ENCODE measurements at places on chromosomes 5 and 9.
A peak's percentile ranks its signal among the peaks of the same experiment; 100 is the strongest.

DNA sequence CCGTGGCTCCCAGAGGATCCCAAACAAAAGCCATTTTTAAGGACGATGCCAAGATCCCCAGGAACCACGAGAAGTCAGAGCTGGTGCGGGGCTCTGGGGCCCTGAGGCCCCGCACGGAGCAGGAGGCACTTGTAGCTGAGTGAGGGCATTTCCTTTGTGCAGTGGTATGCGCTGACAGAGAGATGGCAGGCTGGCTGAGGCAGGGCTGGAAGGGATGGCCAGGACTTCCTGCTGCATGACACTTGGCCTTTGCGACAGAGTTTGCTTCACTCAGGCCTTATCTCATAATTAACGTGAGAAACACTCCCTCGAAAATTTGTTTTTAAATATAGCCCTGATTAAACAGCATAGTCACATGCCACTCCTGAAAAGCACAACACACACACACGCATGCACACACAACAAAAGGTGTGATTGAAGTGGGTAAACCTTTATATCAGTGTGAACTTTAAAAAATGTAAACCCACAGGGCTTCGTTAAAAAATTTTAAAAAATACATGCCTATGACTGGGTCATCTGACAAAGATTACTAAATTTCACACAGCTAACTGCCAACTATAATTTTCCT lies 536.6 kb downstream of the PDE4D start:
- DNase-seq = no peak

DNA sequence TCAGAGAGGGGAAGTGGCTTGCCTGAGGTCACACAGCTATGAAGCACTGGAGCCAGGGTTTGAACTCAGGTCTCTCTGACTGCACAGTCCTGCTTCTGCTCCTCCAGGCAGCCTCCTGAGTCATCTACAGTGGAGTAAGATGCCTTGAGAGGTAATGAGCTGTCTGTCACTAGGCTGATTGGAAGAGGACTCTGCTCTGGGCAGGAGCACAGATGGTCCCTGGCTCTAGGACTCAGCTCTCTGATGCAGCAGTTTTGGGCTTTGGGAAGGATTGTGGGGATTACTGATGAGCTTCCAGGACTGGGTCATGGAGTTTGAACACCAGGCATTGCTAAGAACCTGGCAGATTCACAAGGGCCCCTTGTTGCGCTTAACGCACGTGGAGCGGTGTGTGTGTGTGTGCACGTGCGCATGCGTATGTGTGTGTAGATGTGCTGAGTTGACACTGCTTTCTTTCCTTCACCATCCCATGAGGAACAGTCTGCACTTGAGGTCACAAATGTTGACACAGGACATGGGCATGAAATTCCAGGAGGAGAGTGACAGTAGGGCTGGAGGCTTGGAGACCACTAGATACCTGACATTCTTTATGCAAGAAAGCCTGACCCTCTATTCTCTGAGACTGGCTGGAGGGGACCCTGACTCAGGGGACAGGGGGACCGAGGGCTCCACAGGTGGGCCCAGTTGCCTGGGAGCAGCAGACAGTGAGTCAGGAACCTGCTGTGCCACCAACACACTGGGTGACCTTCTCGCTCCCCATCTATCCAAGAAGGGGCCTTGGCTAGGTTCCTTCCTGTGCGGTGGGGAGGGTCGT lies 170.5 kb downstream of the RGS3 start:
- no peak for DNase-seq

DNA sequence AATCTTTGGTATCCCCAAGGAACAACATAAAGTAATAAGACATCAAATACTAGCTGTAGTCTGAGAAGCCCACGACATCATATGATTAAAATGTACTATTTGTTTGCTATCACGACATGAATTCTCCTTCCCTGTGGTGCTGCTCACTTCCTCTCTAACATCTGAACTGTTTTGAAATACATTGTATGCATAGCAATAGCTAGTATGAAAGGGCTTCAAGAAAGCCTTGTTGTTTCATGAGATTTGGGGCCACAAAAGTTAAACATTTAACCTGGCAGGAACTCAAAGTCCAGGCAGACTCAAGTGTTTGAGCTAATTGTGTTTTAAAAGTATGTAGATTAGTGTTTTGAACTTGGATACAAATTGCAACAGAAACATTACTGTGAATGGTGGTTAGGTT lies 237.4 kb upstream of the PTGER4 start:
- peak; percentile 22 for DNase-seq

- no peak for DNase-seq
These were observed 10.1 kb upstream of the LHX2 start for GRCh38 chr9:124001458-124001799.

GRCh38 chr9:106069241-106069640 lies 374.9 kb downstream of the TMEM38B start:
- no peak for DNase-seq

DNA sequence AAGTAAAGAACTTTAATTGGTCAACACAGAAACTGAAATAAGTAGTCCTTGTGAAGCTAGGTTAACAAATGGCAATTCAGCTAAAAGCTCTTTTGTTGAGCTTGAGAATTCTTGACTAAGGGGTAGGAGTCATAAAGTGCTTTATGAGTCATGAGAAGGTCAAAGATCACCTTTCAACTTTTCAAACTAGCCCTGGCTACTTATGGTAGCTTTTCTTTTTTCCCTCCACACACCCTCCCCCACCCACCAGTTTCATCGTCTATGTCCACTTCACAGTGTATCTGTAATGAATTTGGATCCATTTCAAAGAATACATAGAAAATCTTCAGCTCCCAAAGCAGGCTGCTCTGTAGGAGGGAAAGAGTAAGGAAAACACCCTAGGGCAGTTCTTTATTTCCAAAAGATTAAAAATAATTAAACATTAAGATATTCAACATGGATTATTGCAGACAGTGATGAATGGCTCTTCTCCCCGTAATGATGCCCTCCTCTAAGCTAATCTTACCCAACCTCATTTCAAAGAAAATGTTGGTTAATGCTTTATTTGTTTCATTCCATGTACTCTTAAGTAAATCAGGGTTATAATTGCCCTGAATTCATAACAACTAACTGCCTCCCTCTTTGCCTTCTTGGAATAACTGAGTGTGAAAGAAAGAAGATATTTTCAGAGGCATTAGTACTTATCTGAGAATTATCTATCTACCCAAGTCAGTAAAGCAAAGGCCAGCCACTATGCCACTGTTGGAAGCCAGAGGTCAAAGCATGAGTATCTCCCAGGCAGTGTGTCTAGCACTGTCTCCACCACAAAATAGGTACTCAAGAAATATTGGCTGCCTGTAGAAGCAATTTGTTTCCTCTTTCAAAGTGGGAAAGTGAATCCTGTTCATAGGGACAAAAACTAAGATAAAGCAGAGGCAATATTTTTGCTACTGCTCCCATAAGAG lies 290.6 kb downstream of the PIK3R1 start:
- DNase-seq = no peak

- no peak for DNase-seq
These were observed 52.2 kb upstream of the GRAMD2B start for GRCh38 chr5:126370796-126371718.
